SW 1271 (cell line): ENCODE measurements at places on chromosomes 12 and 14.

GRCh38 chr14:56073799-56074198 lies 44.4 kb upstream of the PELI2 start:
- no peak for DNase-seq

- no peak for DNase-seq
These were observed 328.3 kb upstream of the DIO3 start for GRCh38 chr14:101233021-101233366.

DNA sequence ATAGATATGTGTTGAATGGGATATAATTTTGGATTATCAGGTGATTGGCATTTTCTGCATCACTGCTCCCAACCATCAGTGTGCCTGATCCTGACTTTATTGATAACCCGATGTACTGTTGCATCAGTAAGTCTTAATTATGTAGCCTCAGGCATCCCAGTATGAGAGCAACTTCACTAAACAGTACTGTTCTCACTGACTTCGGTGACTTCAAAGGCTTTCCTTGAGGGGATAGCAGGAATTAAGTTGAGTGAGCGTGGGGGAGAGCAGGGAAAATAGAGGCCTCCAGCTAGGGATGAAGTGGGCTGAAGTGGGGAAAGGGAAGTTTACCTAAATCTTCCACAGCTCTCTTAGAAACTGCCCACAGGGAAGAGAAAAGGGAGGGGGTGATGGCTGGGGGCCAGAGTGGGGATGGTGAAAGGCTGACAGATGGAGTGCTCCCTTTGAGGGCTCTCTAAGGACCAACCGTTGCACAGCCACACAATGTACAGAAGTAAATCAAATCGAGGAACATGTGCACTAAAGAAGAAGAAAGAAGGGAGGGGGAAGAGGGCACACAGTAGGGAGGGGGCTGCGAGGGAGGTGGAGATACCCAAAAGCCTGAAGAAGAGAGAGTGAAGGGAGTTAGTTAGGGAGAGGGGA lies 10.7 kb upstream of the NEUROD4 start:
- no peak for DNase-seq

DNA sequence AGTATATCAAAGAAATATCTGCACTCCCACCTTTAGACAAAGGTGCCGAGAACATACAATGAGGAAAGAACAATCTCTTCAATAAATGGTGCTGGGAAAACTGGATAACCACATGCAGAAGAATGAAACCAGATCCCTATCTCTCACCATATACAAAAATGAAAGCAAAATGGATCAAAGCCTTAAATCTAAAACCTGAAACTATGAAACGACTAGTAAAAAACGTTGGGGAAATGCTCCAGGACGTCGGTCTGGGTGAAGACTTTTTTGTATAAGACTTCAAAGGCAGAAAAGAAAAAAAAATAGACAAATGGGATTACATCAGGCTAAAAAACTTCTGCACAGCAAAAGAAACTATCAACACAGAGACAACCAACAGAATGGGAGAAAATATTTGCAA lies 83.8 kb downstream of the PPM1A start:
- DNase-seq: no peak

DNA sequence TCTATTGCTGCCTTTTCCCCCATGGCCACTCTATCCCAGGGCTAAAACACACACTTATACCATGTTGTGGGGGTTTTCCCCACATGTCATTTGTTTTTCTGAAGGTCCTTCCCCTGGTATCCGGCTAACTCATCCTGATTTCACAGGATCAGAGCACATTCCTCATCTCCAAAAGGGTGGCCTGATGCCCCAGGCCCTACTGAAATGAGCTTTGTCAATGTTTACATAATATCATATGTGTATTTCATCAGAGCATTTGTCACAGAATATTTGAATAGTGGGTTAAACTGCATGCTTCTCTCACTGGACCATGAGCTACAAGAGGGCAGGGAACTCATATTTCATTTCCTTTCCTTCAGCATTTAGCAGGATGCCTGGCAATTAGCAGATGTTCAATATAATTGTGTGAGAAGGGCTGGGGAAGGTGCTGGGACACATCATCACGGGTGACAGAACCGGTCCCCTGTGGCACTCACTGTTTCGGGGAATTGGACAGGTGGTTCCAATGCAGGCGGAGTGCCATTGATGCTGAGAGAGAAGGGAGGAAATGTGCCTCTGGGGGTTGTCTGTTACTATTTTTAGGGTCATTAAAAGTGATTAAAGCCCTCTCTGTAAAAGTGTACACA lies 26.8 kb downstream of the EMP1 start:
- DNase-seq: peak; percentile 35

GRCh38 chr12:60684988-60685655 lies 1089.3 kb downstream of the SLC16A7 start:
- DNase-seq: peak; percentile 18

GRCh38 chr12:27468241-27468640 lies 21.7 kb downstream of the SMCO2 start:
- no peak for DNase-seq

DNA sequence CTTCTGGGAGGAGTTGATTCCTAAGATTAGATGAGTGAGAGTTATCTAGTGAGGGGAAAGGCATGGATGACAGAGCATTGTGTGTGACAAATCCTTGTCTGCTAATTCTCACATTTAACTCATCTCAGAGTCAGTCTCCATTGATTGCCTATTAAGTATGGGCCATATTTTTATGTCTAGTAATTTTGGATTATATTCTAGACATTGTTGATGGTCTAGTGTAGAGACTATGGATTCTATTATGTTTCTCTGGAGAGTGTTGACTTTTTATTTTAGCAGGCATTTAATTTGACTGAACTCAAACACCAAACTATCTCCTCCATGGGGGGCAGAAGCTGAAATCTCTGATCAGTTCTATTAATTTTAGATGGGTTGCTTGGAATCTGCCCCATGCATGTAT lies 114.4 kb downstream of the CACNA1C start:
- no peak for DNase-seq

DNA sequence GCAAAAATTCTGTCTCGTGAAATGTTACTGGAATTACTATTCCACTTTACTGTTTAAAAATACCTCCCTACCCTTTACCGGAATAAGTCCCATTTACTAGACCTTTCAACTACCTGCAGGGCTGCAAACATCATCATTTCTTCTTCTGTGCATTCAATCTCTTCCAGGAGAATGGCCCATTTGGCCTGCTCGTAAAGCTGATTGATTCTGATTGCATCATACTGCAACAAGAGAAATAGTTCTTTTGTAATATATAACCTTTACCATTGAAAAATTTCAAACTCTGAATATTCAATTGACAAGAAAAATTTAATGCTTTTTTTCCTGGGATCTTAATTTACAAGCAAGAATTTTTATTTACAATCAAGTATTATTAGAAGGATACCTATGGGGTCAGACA lies 72.4 kb downstream of the FERMT2 start:
- DNase-seq: no peak

DNA sequence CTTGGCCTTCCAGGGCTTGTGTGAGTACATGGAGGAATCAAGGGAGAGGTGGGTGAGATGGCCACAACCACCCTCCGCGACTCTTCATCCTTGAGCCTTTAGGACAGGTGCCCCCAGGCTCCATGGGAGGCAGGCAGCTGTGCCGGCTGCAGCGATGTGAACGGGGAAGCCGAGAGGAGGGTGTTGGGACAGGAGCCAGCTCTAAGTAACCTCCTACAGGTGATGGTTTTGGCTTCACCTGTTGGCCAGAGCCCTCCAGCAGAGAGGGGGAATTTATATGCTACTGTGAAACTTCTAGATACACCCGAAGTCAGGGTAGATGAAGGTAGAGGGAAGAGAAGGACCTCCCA lies 132.2 kb upstream of the HIF1A start:
- no peak for DNase-seq

DNA sequence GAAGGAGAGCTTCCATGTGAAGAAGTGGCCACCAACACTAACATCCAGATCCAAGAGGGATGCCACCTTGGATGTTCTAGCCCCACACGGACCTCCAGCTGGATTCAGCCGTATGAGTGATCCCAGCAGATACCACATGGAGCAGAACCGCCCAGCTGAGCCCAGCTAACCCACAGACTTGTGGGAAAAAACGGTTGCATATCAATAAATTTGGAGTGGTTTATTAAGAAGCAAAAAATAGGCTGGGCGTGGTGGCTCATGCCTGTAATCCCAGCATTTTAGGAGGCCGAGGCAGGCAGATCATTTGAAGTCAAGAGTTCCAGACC lies 11.9 kb upstream of the IFT81 start:
- DNase-seq: no peak

- no peak for DNase-seq
These were observed 105.4 kb upstream of the FKBP4 start for GRCh38 chr12:2689393-2689792.
